ENCODE measurements at places on chromosomes 12 and 14. TPM values are rescaled to one million over a fixed set of nuclear protein-coding genes. Genes with fewer than 3 reads are reported as not detected.

DNA sequence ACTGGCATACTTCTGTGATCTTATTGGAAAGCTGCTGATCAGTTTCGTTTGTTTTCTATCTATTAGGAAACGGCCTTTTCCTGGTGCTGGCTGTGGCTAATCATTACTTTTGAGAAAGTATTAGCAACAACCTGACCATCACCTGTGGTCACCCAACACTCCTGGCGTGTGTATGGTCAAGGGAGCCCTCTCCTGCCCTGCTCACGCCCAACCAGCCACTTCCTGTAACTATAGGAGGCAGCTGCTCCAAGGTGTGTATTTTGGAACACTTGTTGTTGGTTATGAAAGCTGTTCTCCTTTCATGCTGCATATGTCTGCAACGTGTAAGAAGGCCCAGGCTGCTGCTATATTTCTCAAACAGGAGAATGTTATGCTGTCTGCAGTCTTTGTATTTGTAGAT, 1582.8 kb downstream of the AACS start:
- no peak for DNase-seq

Gene SSTR1
- polyA plus RNA-seq: not detected

DNA sequence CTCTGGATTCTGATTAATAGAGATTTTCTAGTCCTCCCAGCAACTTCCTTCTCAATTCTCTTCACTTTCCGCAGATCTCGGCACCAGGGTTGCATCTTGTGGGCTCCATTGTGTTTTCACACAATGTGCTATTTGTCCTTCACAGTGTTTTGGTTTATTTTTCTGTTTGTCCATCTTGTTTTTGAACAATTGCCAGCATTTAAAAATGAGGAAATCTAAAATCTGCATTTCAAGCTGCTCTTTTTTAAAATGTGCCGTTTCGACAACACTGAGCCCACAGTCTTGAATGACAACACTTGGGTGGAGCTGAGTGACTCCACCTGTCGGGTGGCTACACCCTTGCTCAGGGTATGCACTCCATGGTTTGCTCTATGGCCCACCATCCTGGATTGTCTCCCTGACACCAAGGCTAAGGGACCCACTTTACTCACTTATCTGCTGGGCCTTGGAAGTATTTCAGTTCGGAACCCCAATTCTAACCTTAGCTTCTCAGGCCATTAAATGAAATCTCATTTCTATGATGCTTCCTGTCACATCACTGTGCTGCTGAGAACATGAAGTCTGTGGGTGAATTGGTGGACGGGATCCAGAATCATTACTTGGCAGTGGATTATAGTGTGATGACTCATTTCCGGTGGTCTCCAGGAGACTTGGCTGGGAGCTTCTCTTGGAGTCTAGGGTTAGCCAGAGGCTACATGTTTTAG, 3.4 kb upstream of the MYRFL start:
- no peak for DNase-seq

DNA sequence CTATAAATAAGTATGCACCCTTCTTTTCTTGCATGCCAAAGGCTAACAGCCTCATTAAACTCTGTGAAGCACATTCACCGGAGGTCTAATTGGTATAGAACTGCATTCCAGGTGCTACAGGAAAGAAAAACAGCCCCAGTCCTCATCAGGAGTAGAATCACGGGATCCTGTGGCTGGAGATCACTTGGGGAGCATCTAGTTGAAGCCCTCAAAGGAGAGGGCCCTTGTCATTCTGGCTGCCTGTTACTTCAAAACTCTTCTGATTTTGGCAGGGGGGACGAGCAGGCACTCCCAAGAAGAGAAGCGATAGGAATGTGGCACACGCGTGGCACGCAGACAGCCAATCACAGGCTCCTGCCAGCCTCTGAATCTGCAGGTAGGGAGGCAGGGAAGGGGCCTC, 154.4 kb downstream of the TTC7B start:
- DNase-seq: no peak

DNA sequence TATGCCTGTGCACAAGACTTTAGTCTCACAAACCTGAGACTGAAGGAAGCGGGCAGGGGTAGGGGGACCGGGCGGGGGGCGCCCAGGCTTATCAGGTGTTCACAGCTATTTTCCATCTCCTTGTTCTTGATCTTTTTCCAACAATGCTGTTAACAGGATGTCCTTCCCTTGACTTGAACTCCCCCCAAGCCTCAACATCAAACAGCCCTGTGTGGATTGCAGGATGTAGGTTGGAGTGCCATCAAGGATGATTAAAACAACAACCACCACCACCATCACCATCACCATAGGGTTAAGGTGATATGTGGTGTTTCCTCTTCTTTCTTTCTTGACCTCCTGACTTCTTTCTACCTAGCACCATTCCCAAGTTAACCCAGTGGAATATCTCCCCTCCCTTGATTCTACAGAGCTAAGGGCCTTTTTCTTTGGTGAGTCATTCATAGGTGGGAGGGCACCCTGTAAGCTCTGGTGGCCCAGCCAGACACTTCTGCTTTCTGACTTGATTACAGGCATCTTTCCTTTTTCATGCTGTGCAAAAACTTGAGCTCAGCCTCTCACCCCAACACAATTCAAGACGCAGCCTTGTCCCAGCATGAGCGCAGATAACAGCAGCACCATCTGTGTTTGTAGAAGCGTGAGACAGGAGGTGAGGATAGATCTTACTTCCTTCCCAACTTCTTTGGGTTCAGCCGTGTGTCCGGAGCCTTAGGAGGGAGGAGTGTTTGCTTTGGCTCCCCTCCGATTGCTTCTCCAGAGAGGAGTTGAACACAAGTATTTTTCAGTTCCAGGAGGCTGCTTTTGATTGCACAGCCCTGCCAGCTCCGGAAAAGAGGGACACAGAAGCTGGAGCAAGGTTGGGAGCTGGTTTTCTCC, 26.8 kb downstream of the FLVCR2 start:
- DNase-seq: no peak

DNA sequence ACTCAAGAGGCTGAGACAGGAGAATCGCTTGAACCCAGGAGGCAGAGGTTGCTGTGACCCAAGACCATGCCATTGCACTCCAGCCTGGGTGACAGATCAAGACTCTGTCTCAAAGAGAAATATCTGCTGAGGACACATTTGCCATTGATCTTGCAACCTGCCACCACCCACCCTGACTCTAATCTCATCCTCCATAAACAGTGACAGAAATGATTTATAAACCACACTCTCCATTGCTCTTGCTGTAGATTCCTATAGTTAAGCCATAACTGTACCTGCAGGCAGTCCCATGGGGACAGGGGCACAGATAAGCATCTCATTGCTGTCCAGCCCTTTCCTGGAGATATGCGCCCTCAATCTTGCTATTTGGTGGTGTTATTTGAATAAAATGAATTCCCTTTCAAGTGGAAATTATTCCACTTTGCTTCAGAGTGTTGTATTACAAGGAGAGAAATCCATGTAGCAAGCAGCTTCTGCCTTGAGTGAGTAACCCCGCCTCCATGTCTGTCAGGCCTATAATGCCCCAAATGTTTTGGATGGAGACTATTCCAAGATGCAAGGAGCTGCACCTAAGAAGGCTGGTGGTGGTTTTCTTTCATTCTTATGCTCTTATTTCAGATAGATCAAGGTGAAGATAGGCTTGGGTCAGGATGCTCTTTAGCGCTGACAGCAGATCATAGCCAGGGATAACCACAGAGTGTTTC, 3.0 kb upstream of the ZDHHC22 start:
- DNase-seq: no peak

DNA sequence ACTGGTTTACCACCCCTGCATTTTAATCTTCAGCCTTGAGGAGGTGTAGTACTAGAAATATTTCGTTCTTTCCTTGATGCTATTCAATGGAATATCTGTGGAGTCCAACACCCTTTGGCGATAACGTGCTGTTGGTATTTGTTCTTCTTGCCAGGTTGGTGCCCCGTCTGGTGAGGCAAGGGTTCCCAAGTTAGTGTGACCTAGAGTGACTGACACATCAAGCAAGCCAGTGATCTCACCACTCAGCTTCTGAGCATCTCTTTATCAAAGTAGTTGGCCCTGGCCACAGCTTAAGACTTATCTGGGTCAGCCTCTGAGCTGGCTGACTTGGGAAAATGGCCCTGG, 60.2 kb downstream of the PLXNC1 start:
- DNase-seq: no peak

- no peak for DNase-seq
Observed at GRCh38 chr12:115872919-115873357, 404.6 kb downstream of the MED13L start.

DNA sequence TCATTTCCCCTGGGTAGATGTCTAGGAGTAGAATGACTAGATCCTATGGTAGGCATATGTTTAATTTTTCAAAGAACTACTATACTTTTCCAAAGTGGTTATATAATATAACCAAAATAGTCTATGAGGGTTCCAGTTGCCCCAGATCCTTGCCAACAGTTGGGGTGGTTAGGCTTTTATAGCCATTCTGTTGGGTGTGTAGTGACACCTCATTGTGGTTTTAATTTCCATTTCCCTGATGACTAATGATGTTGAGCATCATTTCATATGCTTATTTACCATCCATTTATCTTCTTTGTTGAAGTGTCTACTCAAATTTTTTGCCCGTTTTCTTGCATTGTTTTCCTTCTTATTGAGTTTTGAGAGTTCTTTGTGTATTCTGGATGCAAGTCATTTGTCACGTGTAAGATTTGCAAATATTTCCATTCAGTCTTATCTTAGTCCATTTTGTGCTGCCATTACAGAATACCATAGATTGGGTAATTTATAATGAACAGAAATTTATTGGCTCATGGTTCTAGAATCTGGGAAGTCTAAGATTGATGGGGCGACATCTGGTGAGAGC, 4.7 kb downstream of the SYNE2 start:
- no peak for DNase-seq

- no peak for DNase-seq
Observed at GRCh38 chr12:49588721-49589516, 16.5 kb downstream of the FAM186B start.

Gene PZP
- not detected for polyA plus RNA-seq

Gene PRPF39
- 10.5 TPM for polyA plus RNA-seq

DNA sequence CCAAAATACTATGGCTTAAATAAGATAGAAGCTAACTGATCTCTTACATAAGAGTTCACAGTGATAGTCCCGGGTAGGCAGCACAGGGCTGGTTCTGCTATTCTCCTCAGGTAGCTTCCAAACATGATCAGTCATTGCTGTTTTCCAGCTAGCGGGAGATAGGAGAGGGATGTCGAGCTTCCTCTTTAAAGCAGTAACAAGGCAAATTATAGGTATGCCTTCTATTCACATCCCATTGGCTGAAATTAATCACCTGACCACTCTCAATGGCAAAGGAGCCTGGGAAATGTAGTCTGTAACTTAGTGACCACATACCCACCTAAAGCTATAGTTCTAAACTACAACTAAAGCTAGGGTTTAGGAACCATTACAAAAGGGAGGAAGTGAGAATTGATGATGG, 34.5 kb upstream of the VRK1 start:
- peak; percentile 61 for DNase-seq

- no peak for DNase-seq
Observed at GRCh38 chr12:130764475-130765185, 48.5 kb upstream of the RIMBP2 start.

DNA sequence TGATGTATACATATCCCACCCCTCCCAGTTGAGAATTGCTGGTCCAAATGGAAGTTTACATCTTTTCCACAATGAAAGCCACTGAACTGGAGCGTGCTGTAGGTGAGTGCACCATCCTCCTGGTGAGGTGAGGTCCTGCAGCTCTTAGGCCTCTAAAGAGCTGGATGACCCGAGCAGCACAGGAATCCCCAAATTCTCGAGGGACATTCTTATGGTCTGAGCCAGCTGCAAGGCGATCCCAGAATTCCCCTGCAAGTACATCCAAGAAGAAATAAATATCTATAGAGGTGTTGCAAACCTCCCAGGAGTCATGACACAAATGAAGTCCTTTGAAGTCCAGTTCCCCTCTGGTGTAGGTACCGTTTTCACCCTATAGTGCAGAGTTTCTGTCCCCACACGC, 24.0 kb downstream of the TMEM132C start:
- DNase-seq: no peak

GRCh38 chr12:10215436-10215835, 2.8 kb downstream of the GABARAPL1 start:
- no peak for DNase-seq

Gene FAM161B
- 4.5 TPM for polyA plus RNA-seq

Gene FUT8
- 11.2 TPM for polyA plus RNA-seq

Gene KCNC2
- not detected for polyA plus RNA-seq

Gene RNF212B
- polyA plus RNA-seq: not detected

DNA sequence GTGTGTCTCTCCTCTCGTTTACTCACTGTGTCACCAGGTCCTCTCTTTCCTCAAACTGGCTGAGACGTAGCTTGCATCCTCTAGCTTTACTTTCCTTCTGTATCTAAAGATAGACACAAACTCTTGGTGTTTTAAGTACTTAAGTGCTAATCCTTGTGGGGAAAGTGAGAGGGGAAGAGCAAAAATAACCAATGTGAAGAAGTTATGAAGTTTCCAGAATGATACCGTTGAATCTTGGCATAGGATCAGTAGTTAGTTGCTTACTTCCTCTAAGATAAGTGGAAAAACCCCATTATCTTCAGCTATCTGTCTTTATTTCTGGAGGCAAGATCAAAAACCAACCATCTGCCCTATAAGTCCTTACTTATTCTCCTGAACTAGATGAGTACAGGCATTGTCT, 10.6 kb downstream of the FAR2 start:
- no peak for DNase-seq

Gene ARF3
- polyA plus RNA-seq: 21.9 TPM

- no peak for DNase-seq
Observed at GRCh38 chr14:69749956-69750355, 17.0 kb upstream of the SRSF5 start.

Gene LGR5
- polyA plus RNA-seq: not detected

DNA sequence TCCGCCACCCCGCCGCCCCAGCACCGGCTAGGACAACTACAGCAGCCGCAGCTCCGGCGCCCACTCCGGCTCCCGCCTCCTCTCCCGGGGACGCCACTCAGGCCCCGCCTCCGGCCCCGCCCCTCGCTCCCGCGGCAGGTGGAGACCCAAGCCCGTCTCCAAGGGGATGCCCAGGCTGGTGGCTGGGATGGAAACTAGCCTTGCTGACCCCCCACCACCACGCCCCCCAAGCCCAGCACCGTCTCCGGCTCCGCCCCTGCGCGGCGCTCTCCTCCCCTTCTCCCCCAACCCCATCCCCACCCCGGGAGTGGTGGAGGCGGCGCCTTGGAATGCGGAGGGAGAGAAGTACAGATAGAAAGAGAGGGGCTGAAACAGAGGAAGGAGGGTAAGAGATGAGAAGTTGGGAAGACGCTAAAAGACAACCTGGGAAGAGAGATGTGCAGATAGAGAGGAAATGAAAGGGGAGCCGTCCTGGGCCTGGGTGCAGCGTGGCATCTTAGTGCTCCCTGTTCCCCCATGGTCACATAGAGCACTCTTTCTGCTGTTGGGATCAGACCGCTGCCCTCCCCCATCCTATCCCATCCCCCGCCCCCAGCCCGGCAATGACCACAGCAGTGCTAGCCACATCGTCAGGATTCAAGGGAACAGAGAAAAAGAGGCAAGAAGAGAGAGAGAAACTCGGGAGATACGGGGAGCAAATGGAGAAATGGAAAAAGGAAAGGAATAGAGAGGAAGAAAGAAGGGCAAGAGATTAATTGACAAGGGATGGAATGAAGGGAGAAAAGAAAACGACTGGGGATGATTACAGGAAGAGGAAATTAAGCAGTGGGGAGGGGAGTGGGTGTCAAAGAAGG, at the start of gene ITGA7:
Gene ITGA7 (minus strand): TSS at position 64 of the 854 bp plus-strand sequence. CDS start 222 bp downstream, outside the sequence.
- peak; percentile 45 for DNase-seq

Gene RASSF3
- 5.5 TPM for polyA plus RNA-seq

All from naive thymus-derived CD4-positive, alpha-beta T cell (primary cell).